ENCODE measurements at places on chromosomes 16 and 17.

GRCh38 chr17:1124896-1125787, 54.6 kb downstream of the ABR start:
- DNase-seq: no peak

- DNase-seq: peak; percentile 55
Observed at GRCh38 chr16:53220585-53220984, 165.8 kb downstream of the CHD9 start.

DNA sequence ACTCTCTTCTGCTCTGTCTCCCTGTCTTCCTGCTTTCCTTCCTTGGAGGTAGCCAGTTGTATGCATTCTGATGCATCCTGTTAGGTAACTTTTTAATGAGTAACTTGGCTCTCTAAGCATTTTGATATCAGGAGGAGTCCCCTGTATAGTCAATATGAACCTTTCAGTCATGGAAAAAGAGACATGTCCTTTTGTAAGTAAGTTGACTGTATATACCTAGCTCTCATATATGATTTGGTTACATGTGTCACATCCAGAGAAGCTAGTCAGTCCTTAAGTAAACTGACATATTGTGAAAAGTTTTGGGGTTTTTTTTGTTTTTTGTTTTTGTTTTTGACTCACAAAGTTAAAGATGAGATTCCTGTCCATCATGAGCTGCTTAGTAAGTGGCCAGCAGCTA, 18.8 kb downstream of the UTP18 start:
- no peak for DNase-seq

GRCh38 chr17:61366715-61367413, 32.8 kb upstream of the TBX2 start:
- DNase-seq: no peak

DNA sequence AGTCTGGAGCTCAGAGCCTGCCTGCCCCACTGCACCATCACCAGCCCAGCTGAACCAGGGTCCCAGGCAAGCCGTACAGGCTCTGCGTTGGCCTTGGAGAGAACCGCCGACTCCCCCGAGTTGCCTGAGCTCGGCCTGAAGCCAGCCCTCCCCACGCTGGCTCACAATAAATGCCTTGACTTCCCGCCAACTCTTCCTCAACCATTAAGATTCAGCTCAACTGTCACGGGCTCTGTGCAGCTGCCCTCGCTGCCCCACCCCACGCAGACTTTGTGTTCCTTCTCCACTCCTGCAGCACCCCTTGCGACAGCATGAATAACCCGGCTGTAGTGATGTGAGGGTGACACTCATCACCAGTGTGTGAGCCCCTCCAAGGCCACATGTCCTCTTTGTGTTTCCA, 4.8 kb upstream of the QPRT start:
- peak; percentile 47 for DNase-seq

GRCh38 chr16:822174-822908, 21.8 kb upstream of the GNG13 start:
- DNase-seq: no peak

- DNase-seq: peak; percentile 75
Observed at GRCh38 chr16:69706256-69706974, 19.9 kb downstream of the NQO1 start.

- no peak for DNase-seq
Observed at GRCh38 chr16:30472328-30472942, at the start of gene ITGAL. TSS of gene ITGAL (plus strand) at chr16:30472742. CDS start at chr16:30472838, 96 bp downstream.

- no peak for DNase-seq
Observed at GRCh38 chr16:79082970-79083369, 517.6 kb downstream of the MAF start.

GRCh38 chr16:72500545-72500944, 328.6 kb upstream of the PMFBP1 start:
- no peak for DNase-seq

DNA sequence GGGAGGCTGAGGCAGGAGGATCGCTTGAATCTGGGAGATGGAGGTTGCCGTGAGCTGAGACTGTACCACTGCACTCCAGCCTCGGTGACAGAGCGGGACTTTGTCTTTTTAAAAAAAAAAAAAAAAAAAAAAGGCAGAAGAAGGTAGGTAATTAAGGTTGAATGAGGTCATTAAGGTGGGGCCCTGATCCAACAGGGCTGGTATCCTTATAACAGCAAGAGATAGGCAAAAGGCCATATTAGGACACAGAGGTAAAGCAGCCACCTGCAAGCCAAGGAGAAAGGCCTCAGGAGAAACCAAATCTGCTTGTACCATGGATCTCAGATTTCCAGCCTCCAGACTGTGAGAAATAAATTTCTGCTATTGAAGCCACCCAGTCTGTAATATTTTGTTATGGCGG, 60.3 kb downstream of the SPAG9 start:
- DNase-seq: no peak

DNA sequence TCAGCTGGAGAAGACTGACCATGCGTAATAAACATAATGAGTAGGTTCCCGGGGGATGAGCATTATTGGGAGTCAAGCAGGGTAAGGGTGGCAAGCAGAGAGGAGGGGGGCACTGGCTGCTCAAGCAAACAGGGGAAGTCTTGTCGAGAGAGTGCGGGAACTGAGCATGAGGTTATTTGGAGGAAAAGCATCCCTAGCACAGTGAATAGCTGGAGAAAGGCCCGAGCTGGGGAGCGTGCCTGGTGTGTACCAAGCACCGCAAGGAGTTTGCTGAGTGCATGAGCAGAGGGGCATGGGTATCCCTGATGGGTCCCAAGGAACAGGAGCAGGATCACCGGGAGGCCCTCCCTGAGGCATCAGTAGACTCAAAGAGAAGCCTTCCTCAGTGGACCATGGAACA, 17.2 kb downstream of the CYTH1 start:
- no peak for DNase-seq

- no peak for DNase-seq
Observed at GRCh38 chr17:42629411-42630009, 20.0 kb downstream of the TUBG1 start.

DNA sequence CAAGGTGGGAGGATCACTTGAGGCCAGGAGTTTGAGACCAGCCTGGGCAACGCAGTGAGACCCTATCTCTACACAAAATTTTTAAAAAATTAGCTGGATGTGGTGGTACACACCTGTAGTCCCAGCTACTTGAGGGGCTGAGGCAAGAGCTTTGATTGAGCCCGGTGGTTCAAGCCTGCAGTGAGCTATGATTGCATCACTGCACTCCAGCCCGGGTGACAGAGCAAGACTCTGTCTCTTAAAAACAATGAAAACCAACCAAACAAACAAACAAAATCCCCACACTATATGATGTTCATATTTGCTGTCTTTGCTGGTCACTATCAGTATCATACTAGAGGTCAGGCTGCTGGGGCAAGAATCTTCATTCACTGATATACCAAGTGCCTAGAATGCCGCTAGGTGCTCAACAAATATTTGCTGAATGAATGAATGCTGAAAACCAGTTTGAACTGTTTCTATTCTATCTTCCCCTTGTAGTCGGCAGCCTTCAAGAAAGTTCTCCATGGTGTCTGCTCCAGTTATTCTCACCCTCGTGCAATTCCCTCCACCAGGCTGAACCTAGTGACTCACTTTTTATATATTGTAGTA, 127.0 kb downstream of the IRX3 start:
- DNase-seq: no peak

GRCh38 chr17:45366049-45366448, 49.2 kb upstream of the MAP3K14 start:
- no peak for DNase-seq

GRCh38 chr17:31754239-31754945, 104.7 kb downstream of the COPRS start:
- peak; percentile 83 for DNase-seq

GRCh38 chr17:77724876-77725615, 233.5 kb upstream of the TNRC6C start:
- no peak for DNase-seq

- peak; percentile 67 for DNase-seq
Observed at GRCh38 chr17:72460711-72461110, 339.9 kb downstream of the SOX9 start.

- no peak for DNase-seq
Observed at GRCh38 chr17:49382556-49382955, 20.5 kb upstream of the ZNF652 start.

- DNase-seq: peak; percentile 10
Observed at GRCh38 chr17:40903129-40903847, 18.2 kb upstream of the KRT20 start.

- no peak for DNase-seq
Observed at GRCh38 chr17:60157487-60158040, 7.8 kb downstream of the CA4 start.

- no peak for DNase-seq
Observed at GRCh38 chr17:80364091-80364691, 50.8 kb upstream of the ENDOV start.

DNA sequence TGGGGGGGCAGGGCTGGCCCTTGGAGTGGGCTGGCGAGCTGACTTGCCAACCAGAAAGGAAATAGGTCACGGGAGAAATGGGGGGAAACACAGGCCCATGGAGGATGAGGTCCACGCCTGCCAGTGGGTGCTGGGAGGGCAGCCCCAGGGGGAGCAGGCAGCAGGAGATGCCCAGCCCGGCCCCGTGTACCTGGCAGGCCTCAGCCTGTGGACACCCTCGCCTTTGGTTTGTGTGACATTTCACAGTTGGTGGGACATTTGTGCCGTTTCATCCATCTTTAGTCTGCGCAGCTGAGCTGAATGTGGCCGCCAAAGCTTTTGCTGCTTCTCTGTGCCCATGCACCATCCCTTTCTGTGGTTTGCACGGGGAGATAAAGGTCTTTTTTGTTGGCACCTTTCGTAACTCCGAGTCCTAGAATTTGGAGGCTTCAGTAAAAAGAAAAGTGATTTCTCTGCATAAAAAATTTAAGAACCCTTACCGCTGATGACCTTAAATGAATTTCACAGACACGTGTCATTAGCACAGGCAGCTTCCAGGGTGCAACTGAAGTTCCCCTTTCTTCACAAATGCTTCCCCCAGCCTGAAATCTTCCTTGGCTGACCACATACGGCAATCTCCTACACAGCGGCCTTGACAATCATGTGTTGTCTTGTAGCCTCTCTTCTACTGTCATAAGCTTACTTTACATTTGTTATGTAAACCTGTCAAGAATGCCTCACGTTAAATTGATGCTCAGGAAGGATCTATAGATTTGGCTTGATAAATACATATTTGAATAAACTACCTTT, 193.6 kb downstream of the RPTOR start:
- DNase-seq: no peak

DNA sequence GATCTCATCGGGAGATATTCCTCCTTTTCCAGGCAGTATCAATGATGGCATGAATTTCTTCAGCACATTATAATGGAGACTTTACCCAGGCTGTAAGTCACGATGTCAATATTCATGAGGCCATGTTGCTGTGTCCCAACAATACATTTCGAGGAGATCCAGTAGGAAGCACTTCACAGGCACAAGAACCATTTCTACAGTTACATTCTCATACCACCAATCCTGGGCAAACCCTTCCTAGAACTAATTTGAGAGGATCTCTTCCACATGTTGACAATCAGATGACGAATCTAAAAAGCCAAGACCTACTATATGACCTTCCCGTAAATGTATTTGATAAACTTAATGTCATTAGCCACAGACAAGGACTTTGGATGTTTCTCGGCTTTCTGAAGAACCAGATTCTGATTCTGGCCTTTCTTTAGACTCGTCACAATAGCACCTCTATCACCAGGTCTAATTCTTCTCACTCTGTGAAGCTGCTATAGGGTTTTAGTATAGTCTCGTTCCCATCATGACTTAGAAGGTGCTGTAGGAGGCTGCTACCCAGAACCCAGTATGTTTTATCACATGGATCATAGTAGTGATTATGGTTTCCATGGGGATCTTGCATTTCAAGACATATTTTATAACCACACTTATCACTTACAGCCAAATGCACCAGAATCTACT, 40.2 kb downstream of the C16orf87 start:
- DNase-seq: no peak

DNA sequence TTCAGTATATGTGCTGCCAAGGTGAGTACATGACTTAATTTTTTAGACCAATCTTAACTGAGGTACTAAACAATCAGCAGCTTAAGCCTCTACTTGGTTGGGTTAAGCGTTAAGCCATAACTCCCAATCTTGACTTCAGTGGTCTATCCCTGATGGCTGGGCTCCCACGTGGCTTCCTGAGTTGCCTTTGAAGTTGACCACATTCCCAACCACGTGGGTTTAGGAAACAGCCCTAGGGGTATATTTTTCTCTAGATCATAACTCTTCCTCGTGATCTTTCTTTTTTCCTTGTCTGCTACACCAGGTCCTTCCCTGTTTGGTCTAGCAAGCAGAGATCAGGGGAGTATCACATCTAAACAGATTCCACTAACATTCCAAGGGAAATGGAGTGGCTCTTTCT, 20.1 kb upstream of the PIRT start:
- DNase-seq: no peak

DNA sequence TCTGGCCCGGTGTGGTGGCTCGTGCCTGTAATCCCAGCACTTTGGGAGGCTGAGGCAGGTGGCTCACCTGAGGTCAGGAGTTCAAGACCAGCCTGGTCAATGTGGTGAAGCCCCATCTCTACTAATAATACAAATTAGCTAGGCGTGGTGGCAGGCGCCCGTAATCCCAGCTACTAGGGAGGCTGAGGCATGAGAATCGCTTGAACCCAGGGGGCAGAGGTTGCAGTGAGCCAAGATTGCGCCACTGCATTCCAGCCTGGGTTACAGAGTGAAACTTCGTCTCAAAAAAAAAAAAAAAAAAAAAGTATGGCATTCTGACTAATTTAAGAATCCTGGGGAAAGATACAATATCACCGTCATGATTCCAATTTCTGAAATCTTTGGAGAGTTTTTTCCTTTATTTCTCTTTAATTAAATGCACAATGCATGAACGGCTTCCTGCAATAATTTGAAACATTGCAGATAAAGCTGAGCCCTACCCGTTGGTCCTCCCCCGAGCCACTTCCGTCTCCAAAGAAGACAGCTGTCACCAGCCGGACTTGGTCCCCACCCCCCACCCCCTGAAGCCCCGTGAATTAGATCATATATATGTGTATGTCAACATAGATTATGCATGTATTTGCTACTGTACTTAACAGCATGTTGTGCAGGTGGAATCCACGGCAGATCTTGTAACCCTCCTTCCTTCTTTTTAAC, 142.6 kb upstream of the PLCG2 start:
- no peak for DNase-seq
